OCI-LY7 (cell line): ENCODE measurements at places on chromosomes 2 and 18.

DNA sequence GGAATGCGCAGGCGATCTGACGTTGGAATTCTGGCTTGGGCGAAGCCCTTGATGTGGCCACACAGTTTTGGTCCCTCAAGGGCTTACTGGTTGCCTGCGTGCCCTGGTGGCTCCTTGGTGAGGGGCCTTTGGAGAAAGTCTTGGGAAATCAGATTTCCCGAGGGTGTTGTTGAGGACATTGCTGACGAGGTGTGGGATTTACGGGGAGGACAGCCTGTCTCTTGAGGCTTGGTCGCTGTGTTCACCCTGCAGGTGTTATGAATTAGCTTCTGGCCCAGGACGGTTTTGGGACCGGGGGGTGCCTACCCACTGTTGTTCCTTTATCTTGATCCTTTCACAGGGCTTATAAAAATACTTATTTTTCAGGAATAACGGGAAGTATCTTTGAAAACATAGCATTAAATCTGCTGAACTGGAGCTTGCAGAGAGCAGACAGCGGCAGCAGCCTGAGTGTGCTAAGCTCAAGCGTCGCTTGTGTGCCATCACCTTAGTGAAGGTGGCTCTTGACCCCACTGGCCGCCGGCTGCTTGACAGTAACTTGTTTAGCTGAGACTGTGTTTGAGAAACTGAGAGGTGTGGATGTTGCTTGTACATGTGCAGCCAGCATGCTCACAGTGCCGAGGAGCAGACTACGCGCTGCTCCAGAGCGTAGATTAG, 4.2 kb downstream of the CTDP1 start:
- DNase-seq = no peak

DNA sequence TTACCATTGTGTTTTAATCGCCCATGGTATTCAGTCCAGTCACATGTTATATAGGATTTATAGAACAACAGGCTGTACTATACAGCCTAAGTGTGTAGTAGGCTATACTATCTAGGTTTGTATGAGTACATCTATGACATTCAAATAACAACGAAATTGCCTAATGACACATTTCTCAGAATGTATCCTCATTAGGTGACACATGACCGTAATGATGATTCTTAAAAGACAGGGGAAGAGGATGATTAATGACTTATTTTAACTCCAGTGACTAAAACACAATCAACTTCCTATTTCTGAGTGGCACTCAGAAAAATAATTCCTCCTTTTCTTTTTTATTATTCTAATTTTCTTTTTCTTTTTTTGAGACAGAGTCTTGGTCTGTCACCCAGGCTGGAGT, 63.0 kb upstream of the ACSL3 start:
- no peak for DNase-seq

- no peak for DNase-seq
These were observed 216.7 kb downstream of the TMEM163 start for GRCh38 chr2:134502104-134502503.

DNA sequence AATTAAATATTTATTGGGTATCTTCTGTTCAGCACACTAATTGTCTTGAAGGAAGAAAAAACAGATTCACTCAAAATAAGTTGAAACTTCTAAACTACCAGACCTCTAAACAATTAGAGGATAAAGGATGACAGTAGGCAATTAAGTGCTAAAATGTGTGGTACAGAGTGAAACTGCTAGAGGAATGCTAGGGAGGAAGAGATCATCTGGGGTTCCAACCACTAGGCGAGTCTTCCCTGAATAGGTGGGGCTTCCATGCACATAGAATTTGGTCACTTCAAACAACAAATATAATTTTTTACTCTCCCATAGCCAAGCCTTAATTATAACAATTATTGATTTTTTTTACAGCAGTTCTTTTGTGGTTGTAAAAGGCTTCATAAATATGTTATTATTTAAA, 559.0 kb upstream of the ZEB2 start:
- no peak for DNase-seq

- DNase-seq = no peak
These were observed 167.8 kb downstream of the PMAIP1 start for GRCh38 chr18:60067426-60068210.

DNA sequence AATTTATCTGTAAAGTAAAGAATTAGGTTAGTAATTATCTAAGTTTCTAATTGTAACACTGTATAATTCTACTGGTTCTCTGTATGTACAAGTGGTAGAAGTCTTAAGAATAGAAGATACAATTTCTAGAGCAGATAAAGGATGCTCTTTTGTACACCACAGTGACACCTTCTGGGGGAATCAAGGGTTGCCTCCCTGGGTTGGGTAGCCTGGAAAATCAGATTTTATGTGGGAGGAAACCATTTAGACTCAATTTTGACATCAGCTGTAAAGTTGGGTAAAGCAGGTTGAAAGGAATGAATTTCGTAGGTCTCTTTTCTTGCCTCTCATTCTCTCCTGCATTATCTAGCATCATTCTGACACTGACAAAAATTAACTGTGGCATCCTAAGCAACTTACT, 354.8 kb downstream of the DCC start:
- peak; percentile 0 for DNase-seq

- DNase-seq = no peak
These were observed 35.8 kb downstream of the DARS1 start for GRCh38 chr2:135949451-135950234.

DNA sequence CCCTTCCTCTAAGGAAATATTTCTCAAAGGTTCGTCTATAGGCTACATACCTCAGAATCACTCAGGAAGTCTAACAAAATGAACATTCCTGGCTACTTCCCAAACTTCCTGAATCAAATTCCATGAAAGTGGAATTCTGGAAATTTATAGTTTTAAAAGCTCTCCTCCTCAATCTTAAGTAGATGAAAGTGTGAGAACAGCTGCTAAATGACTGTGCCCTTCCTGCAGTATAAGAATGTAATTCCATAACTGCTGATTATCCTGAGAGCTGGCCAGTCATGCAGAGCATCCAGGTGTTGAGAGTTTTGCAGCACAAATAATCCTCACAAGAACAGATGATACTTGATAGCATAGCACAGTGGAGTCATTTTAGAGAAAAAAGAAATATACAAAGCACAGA, 265.0 kb downstream of the KCNJ3 start:
- no peak for DNase-seq

DNA sequence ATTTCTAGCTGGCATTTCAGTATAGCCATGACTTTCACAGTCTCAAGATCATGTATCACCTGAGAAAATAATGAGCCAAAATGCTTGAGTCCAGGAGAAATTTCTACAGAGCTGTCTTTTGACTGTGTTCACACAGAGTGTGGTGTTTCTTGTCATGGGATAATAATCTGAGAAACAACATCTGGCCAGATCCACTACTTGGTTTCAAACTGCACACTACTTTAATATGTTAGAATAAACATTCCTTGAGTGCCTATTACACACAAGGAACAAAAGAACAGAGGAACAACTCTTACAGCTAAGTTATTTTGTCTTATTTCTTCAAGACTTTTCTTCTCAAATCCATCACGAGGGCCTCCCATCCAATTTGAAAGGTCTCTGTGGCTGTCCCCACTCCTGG, 108.3 kb downstream of the SS18 start:
- no peak for DNase-seq

GRCh38 chr2:227340106-227340505, 15.1 kb downstream of the MFF start:
- no peak for DNase-seq

DNA sequence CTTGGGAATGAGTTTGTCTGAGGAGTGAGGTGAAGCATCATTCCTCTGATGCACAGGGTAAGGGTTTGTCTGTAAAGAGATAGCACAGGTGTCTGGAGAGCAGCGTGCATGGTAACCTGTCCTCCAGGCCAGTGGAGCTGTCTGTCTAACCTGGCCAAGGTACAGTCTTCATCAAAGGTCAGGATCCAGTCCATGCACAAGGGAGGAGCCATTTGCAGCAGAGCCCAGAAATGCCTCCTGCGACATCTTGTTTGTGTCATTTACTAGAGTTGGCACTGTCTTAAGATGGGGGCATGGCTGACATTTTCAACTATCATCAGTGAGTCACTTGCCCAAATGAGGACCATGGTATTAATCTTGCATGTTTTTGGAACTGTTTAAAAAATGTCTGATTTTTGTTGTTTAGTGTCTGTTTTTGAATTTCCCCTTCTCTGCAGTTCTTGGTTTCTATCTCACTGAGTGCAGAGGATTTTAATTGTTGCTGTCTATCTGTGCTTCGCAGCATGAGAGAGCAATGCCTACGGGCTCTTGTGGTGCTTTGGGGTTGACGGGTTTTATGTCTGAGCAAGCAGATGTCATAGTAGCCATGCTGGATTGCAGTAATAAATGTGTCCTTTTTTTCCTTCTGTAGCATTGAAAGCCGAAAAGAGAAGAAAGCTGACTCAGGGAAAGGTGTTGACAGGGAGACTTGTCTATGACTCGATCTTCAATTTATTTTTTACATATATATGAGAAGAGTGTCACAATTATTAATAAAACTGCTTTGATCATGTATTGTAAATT, 91.3 kb downstream of the DPP4 start:
- no peak for DNase-seq

DNA sequence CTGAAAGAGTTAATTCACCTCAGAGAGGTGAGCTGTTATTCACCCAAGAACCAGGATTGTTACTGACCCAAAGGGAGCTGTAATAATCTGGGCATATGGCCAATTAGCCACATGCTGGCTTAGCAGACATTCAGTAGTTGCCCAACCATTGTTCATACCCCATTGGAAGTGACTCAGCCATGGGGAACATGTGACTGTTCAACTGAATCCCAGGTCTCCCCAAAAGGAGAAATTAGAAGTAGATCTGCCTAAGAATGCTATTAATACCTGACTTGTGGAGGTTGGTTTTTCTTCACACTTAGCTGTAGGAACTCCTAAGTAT, 272.6 kb upstream of the UBE2E3 start:
- no peak for DNase-seq

DNA sequence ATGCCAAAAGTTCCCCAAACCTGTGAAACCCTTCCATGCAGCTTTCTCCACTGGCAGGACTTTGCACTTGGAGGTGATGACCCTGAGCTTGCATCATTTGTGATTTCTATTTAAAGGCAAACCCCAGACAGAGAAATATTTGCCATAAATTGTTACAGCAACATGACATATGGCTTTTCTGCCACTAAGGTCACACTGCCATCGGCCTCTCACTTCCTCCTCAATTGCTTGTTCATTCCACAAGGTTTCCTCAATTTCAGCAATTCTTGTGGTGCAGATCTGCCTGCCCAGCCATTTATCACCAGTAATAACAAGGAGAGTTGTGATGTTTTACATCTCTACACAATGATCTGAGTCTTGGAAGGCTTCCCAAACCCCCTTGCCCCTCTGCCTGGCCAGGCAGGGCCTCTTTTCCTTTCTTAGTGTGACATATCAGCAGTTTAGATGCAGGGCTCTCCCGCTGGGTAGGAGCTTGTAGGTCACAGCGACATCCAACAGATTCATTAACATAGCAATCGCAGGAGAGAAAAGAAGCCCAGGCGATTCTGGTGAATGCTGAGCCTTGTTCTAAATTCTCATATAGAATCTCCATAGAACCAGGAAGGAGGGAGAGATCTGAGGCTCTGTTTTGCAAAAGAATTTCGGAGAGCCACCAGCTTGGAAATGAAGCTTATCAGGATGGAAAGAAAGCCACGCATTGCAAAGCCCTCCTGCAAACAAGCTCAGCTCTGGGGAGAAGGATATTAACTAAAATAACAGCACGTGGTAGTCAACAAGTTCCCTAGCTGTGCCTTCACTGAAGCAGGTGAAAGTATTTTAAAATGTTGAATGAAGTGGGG, 46.7 kb upstream of the ITGA6 start:
- DNase-seq = no peak

DNA sequence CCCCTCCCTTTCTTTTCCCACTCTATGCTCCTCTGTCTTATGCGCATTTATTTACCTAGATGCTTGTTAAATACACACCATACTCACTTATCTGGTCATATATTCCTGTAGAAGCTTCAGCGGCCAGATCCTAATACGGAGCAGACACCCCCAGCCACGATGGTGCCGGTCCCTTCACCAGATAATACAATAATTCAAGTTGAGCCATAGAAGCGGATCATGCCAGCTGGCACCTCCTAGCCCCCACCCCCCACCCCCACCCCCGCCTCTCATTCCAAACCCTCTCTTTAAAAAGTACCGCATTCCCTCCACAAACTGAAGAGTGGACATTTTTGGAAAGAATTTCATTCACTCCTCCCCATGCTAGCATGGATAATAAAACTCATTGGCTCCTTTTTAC, 95.2 kb downstream of the BIN1 start:
- DNase-seq = no peak

GRCh38 chr2:46380038-46380940, 83.1 kb downstream of the EPAS1 start:
- DNase-seq = no peak

DNA sequence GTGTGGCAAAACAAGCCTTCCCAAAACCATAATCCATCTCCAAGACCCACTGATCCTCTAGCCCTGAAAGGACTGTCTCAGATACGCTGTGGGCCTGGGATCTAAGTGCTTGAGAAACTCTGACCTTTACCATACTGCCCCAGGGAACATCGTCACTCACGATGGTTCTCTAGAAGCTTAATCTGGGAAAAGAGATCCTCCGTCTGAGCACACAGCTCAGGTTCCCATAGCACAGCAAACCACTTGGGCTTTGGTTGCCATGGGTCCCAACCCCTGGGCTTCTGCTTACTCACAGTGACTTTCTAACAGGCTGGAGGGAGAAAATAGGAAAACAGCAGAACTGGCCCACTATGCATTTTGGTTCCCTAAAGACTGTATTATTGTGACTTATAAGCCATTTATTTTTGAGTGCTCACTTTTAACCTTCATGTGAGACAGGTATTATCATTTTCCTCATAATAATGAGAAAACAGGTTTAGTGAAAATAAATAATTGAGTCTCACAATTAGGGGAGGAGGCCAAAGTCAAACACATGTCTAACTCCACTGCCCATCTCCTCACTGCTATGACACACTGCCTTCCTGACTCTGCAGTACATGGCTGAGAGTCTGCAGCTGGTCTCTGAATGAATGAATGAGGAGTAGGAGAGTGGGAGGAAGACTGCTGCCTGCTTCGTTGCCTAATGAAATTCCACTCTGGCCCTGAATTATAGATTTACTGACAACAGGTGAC, 46.7 kb downstream of the REEP1 start:
- no peak for DNase-seq

DNA sequence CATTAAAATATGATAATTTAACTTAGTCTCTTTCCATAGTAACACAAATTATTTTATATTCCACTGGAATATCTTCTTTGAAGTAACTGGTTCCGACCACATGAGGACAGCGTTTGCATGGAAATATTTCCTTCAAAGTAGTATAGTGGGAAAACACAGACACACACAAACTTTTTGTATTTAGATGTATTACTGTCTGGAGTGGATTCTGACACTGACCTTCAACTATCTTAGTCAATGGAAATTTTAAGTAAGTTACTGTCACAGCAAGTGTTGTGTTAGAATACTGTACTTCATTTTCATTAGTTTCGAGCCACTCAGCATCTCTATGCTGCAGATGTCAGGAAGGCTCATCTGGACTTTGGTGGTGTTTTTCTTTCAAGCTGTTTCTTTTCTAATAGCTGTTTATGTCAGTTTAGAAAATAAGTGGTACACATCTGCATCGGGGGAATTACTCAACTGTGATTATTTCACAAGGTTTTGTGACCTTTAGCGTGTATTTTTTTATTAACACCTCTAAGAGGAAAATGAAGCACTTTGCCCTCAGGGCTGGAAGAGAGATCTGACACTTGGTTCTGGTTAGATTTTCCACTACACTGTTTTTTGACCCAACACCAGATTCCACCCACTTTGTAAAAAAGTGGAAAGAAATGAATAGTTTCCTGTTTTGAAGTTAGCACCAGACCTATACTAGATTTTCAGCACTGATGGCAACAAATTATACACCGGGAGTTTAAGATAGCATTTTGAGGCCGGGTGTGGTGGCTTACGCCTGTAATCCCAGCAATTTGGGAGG, 18.9 kb upstream of the THOC1 start:
- no peak for DNase-seq

- peak; percentile 45 for DNase-seq
These were observed 57.2 kb downstream of the RAD51AP2 start for GRCh38 chr2:17461087-17461475.
